Neural progenitor cell (in vitro differentiated cells): ENCODE measurements at places on chromosomes 13 and 19.
A peak's percentile ranks its signal among the peaks of the same experiment; 100 is the strongest.

DNA sequence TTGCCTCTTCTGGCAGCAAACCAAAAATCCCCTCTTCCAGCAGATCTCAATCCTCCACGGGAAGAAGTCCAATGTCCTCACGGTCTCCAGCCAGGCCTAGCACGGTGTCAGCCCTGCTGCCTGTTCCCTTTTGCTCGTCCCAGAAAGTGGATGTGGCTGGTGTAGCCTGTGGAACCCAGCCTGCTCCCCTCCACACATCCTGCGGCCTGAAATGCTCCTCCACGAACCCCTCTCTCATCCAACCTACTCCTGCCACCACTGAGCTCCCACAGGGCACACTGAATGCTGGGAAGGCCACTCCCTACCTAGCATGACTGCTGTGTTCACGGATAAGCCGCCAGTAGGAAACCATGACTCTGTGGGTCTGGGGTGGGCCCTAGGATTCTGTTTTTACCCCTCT, 3.0 kb downstream of the MBOAT7 start:
- DNase-seq, result no peak

DNA sequence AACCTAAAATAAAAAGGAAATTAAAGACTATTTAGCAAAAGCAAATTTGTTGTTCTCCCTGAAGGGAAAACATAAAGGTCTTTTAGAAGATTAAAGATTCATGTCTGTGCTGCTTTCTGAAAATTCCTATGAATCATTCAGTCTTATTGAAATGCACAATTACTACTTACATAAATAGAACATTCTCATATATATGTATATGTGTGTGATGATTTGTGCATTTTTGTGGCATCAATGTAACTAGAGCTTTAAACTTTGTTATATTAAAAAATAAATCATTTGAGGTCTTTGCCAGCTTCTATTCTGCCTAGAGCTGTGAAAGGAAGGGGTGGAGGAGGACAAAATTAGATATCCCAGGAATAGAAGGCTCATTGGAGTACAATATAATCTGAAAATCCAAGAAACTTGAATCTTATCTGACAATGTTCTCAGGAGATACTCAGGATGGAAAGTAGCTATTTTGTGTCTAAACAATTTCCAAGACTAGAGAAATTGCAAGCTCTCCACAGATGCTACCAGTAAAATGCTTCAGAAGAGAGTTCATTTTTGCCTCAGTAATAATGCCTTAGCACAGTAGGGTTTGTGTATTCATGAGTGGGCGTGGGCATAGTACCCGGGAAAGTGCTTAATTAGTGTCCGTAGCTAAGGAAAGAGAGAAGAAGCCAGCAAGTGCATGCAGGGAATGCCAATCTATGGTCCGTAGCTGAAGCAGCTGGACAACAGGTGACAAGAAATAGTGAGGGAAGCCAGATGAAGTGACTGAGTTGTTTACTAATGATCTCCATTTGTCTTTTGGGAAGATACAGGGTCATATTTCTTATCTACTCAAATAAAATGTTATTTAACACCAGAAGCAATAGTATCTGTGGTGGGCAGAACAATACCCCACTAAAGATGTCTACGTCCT, 395.5 kb upstream of the NBEA start:
- DNase-seq, result no peak

- DNase-seq, result no peak
Observed at GRCh38 chr13:106417467-106418110, 117.9 kb downstream of the EFNB2 start.

GRCh38 chr19:840519-841206, at the start of gene PRTN3:
PRTN3 (plus strand) TSS chr19:840999; CDS start chr19:841009, 10 bp downstream.
- DNase-seq, result no peak

- DNase-seq, result peak; percentile 67
Observed at GRCh38 chr19:8396563-8397203, 6.5 kb downstream of the RAB11B start.

GRCh38 chr19:44447916-44448674, at the start of gene ZNF229:
ZNF229 (minus strand) TSS chr19:44448472; CDS start chr19:44442847, 5,625 bp downstream.
- DNase-seq, result peak; percentile 95

DNA sequence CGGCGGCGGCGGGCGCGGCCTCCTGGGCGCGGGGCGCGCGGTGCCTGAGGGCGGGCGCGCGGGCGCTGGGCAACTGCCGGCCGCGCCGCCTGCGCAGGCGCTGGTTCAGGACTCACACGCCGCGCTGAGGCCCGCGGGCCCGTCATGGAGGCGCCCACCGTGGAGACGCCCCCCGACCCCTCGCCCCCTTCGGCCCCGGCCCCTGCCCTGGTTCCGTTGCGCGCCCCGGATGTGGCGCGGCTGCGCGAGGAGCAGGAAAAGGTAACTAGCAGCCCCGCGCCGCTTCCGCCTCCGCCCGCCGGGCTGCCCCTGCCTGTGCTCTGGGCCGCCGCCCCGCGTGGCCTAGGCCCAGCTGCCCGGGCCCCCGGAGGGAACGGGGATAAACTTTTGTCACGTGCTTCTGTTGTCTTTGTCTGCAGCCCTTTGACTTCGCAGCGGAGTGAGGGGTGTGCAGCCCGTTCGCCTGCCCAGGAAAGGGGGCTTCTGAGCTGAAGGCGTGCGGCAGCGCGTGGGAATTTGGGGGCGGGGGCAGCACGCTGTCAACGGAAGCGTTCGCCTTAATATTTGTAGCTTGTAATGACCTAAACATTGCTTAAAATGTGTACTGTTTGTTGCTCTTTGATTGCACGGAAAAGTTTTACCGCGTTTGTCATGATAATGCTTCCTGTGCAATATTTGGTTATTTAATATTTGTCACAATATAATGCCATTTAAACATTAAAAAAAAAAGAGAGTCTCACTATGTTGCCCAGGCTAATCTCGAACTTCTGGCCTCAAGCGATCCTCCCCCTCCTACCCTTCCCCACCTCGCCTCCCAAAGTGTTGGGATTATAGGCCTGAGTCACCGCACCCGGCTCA, 594 bp downstream of the URI1 start:
- peak; percentile 84 for DNase-seq

GRCh38 chr19:30053558-30053957, 111.5 kb downstream of the URI1 start:
- DNase-seq, result no peak

GRCh38 chr13:51249255-51249654, 27.1 kb downstream of the FAM124A start:
- no peak for DNase-seq

DNA sequence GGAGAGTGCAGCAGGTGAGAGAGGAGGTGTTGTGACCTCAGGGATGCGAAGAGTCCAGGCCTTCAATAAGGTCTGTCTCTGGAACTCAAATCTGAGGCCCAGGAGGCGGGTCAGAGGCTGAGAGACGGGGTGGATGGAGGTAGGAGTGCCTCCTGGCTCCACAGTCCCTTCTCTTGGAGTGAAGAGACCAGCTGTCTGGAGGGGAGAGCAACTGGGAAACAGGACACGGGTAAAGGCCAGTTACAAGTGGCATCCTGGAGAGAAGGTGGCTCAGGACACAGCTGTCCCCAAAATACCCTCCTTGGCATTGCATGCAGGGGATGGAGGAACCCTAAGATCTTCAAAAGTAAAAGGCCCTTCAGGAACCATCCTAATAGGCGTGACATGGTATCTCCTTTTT, 19.2 kb downstream of the PDE4A start:
- DNase-seq, result no peak

DNA sequence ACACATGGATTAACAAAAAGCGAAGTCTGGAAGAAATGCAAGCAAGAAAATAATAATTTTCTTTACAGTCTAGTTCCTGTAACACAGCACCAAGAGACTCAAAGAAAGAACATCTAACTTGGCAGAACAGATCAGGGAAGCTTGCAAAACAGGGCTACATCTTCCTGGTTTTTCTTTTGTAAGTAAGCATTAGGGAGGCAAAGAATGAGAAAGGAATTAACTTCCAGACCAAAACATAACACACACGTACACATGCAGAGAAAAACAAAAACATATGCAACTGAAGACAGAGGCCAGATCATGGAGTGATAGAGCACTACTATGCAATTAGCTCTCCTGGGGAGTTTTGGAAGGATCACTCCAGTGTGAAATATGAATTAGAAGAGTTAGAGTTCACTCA, 120.5 kb downstream of the DIAPH3 start:
- no peak for DNase-seq

- DNase-seq, result no peak
Observed at GRCh38 chr19:32032561-32032960, 312.8 kb upstream of the ZNF507 start.
